ENCODE measurements at places on chromosomes 7 and 10.

DNA sequence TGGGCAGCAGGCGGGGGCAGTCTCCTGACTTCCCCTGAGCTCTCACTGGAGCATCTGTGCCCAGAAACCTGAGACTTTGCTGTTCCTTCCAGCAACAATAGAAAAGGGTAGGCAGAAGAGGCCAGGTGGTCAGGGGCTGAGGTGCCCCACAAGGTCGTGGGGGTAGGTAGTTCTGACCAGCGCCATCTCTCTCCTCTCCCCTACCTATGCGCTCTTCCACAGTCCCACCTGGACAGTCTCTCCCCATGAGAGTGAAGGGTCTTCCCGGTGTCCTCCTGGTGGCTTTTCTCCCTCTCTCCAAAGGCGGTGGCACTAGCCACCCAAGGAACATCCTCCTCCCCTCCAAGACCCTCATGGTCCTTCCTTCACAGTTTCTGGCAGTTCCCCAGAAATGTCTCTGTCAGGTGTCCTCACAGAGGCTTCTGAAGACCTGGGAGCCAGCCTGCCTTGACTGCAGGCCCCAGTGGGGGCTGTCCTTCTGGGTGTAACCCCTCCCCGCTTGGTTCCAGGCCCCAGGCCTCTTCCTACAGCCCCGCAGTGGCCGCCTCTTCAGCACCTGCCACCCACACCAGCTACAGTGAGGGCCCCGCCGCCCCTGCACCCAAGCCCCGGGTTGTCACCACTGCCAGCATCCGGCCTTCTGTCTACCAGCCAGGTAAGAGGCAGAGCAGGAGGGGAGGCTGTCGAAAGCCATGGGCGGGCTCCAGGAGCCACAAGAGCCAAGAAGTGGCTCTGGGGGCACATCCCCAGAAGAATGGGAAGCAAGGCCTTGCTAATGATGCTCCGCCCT, 41.3 kb downstream of the LDB3 start:
- DNase-seq, result no peak

DNA sequence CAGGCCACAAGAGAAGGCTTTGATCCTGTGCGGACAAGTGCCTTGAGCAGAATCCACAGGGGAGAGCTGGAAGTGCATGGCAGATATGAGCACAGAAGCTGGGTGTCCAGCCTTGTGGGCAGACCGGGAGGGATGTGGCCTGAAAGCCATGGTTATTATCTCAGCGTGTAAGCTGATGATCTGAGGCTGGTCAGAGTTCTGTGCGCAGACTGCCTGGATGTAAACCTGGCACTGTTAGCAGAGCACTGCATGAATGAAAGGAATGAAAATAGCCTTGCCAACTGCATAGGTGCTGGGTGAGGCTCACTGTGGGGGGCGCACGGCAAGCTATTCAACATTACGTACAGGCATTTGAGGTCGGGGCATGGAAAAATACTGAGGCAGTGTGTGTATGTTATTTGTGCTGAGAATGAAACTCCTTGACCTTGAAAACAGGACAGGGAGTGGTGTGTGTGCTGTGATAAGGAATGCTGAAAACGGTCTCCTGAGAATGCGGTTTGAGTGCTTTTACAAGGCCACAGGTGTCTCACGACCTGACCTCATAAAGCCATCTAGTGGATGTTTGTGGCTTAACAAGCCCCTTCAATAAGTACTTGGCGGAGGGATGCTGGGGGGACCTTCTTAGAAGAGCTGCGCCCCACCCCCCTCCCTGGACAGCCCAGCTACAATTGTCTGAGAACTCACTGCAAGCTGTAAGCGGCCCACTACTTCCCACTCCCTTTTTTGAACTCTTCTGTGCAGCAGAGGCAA, 18.7 kb downstream of the AKR1C1 start:
- no peak for DNase-seq

DNA sequence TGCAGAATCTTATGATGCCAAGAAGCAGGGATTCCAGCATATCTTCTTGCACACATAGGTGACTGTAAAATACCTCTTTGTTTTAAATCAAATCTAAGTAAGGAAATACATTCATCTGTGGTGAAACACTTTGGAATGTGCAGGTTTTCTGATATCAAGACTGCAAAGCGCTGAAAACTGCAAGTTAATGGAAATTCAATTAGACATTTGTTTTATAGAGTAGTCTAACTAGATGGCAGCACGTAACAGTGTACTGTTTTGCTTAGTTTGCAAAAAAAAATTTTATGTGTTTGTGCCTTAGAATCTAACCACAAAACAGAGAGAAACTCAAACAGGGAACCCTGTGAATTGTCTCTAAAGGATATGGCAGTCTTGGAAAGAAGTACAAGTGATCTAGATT, 259.2 kb downstream of the HDAC9 start:
- no peak for DNase-seq

- DNase-seq, result no peak
Observed at GRCh38 chr7:123936388-123936787, 11.3 kb downstream of the SPAM1 start.

GRCh38 chr10:27504808-27505460, 830 bp downstream of the RAB18 start:
- DNase-seq, result no peak

DNA sequence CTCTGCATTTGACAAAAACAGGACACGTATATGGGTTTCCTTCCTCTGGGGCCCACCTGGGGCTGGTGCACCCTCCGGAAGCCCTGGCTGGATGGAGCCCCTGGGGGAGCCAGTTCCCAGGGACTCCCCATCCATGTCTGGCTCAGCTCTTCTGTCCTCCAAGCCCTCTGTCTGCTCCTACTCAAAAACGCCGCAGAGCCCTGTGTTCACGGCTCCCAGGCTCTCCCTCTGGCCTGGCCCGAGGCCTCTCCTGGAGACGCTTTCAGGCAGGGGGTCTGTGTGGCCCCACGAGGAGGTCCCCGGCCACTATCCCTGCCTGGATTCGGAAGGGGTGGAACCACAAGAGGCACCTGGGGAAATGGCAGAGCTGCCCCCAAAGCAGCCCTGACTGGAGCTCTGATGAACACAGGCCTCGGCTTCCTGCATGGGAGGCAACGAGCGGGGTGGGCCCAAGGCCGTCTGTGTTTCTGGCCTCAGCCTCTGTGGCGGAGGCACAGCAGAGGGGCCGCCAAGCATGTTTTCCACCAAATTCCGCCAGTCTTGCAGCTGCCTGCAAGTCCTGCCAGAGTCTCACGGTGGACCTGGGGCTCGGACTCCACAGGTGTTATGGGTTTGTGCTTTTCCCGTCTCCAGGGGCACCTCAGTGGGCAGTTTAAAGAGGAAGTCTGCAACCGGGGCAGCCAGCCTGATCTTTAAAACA, 22.6 kb upstream of the INPP5A start:
- no peak for DNase-seq

GRCh38 chr7:26192485-26193087, 8.0 kb downstream of the HNRNPA2B1 start:
- DNase-seq, result no peak

DNA sequence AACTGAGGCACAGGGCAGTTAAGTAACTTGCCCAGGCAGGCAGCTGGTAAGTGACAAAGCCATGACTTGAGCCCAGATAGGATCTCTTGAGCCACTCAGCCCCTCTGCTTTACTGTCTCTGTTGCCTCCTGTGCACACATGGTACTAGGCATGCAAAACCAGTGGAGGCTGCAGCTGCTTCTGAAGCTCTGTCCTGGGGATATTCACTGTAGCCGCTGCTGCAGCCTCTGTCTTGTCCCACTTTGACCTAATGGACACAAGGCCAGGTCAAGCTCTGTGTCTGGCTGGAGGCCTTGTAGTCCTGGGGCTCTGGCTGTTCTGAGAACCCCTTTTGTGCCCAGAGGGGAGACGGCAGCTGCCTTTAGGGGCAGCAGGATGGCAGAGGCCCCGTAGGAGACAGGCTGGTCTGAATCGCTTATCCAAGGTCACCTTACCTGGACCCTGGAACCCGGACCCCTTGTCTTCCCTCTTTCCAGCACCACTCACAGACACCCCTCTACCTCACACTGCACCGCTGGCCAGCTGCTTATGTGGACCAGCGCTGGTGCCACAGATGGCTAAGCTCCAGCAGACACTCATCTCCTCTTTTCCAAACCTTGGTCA, 57.6 kb downstream of the TSPAN15 start:
- no peak for DNase-seq

GRCh38 chr7:104388222-104388621, 59.8 kb downstream of the LHFPL3 start:
- no peak for DNase-seq

- DNase-seq, result no peak
Observed at GRCh38 chr10:132803416-132804210, 17.7 kb upstream of the NKX6-2 start.

GRCh38 chr10:124354411-124355382, 64.0 kb downstream of the OAT start:
- no peak for DNase-seq

DNA sequence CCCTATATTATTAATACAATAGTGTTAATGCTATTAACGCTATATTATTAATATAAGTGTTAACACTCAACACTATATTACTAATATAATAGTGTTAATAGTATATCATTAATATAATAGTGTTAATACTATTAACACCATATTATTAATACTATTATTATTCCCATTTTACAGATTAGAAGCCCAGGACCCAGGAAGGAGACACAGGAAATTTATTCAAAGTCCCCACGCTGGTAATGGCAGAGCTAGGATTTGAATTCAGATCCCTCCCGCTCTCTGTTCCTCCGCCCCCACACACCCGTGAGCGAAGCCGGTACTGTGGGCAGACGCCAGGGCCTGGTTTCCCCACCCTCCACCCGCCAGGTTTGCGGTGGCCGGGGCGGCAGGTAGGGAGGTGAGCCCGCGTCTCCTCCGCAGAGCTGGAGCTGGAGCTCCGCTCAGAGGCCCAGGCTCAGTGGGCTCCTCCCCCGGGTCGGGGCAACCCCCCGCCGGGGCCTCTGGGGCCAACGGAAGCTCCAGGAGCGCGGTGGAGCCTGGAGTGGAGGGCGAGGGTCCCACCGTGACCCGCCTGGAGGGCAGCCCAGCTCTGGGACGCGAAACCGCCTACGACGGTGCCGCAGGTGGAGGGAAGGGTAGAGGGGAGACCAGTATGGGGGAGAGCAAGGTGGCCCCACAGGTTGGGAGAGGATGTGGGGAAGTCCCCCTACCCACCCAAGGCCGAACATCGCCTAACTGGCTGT, at the start of gene TMEM225B:
Gene TMEM225B, plus strand, starts transcription at position 506 of the 740 bp plus-strand sequence. CDS start 6,122 bp downstream, outside the sequence.
- DNase-seq, result no peak

DNA sequence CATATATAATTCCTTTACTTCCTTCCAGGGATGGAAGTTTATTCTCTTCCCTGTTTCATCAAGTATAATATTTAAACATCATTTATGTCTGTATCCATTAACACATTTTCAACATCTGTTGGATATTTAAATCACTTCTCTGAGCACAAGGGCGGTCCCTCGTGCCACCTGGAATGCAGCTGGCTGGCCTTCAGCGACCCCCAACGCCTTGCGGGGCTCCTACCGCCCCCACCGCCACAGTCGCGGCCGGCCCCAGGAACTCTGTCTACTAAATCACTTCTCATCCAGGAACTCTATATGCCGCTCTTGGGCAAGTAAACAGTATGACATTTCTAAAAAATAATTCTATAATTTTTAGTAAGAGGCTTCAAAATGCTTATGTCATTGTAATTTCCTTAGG, 221.1 kb upstream of the PTN start:
- no peak for DNase-seq

DNA sequence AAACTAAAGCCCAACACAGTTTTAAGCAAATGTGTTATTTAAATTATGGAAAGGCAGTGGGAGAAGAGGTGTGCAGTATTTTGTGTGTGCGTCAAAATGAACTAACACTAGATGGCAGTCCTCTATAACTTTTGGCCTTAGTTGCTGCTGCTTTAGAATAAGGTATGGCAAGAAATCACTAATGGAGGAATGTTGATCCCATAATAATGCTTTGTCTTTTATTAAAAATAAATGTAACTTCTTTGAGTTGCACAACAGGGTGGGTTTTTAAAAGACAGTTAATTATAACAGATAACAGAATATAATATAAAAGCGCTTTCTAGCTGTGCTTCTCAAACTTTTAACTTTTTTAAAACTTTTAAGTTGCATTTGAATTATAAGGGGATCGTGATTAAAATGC, 56.4 kb downstream of the BBS9 start:
- DNase-seq, result no peak

DNA sequence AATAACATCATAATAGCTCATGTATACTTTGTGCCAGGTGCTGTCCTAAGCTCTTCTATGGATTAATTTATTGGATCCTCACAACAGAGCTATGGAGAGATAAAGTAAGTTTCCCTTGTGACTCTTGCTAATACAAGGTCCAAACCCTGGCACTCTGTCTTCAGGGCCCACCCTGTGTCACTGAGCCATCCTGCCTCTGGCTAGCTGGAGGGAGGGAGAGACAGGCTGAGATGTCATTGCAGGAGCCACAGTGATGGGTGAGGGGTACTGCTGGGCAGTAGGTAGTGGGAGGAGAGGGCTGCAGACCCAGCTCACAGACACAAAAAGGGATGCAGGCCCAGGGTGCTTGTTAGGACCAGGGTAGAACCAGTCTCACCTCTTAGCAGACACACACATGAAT, 16.9 kb downstream of the GCK start:
- no peak for DNase-seq

- DNase-seq, result no peak
Observed at GRCh38 chr7:106552645-106553445, 108.1 kb downstream of the CCDC71L start.

DNA sequence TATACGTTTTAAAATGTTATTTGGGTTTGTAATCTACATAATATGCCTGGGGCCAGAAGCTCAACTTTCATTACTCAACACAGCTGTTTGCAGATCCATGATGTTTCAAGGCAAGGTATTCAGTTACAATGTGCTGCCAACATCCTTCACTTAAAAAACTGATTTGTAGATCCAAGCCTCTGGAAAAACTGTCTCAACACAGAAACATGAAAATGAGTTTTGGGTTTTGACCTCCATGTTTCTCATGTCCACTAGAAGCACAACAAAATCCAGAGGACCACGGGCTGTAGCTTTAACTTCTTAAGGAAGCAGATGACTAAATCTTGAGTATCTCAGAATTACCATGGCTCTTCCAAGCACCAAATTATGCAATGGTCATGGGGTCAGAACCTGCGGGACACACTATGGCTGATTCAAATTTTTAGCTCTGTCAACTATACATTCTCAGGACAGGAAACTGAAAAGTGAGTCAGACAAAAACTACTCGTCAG, 247.1 kb upstream of the GRB10 start:
- no peak for DNase-seq

GRCh38 chr7:80134115-80134535, 506 bp upstream of the GNAI1 start:
- DNase-seq, result no peak

DNA sequence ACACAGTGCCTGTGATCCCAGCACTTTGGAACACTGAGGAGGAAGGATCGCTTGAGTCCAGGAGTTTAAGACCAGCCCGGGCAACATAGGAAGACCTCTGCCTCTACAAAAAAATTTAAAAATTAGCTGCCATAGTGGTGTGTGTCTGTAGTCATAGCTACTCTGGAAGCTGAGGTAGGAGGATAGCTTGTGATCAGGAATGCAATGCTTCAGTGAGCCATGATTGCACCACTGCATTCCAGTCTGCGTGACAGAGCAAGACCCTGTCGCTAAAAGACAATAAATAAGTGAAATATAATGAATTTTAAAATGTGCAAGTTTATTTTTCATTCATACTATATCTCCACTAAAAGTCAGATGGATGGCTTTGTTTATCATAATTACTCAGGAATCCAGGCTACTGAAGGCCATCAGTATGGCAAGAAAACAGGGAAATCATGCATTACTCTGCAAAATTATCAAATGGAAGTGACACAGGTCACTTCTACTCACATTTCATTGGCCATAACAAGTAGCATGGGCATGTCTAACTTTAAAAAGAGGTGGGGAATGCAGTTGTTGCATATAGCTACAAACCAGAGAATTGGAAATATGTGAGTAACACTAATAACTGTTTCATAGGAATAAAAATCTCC, 32.9 kb upstream of the FAM3C start:
- DNase-seq, result no peak

GRCh38 chr7:49112647-49113046, 188.3 kb downstream of the CDC14C start:
- DNase-seq, result no peak
